ENCODE measurements at places on chromosomes 4 and X. TPM values are rescaled to one million over a fixed set of nuclear protein-coding genes. Genes with fewer than 3 reads are reported as not detected.

Gene DMRTC1
- not detected for total RNA-seq

Gene COL4A5
- total RNA-seq = 54.7 TPM

Gene SLC6A14
- not detected for total RNA-seq

Gene GLRA3
- not detected for total RNA-seq

Gene BMP3
- total RNA-seq = not detected

Gene SYAP1
- total RNA-seq = 49.7 TPM

Gene GAGE1
- total RNA-seq = not detected

Gene FAM236A
- total RNA-seq = not detected

Gene PDGFRA
- 363 TPM for total RNA-seq

Gene KCNE5
- total RNA-seq = 0.51 TPM

Gene TLR10
- not detected for total RNA-seq

Gene TMEM150C
- total RNA-seq = 1.2 TPM

Gene TAF7L
- total RNA-seq = 0.33 TPM

Gene GPC3
- total RNA-seq = 45.5 TPM
